ENCODE measurements at places on chromosomes 11 and 22.
A peak's percentile ranks its signal among the peaks of the same experiment; 100 is the strongest.

- DNase-seq, result peak; percentile 75
Measured at GRCh38 chr11:44766112-44766971, 39.6 kb downstream of the TSPAN18 start.

DNA sequence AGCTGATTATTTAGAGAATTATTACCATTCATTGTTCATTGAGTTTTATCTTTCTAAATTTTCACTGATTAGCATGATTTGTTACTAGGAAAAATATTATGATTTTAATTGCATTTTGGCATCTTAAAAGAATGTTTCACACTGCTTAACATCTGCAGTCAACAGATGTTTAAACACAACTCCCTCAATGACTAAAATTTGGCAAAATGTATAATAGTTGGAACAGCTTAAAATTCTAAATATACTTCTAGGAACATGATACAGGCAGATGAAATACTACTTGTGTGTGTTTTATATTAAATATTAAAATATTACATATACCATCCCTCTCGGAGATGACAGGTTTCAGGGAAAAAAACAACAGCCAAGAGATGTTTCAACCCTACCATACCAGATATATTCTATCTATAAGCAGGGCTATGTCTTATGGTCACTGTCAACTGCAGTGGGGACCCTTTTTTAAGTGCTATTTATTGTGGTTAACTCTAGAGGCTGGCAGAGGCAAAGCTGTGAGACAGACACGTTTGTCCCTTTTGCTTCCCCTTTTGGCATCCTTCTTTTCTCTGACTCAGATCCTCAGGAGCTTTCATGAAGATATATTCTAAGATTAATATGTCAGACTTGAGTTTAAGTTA is 81.9 kb downstream of the BDNF start:
- DNase-seq, result peak; percentile 33

DNA sequence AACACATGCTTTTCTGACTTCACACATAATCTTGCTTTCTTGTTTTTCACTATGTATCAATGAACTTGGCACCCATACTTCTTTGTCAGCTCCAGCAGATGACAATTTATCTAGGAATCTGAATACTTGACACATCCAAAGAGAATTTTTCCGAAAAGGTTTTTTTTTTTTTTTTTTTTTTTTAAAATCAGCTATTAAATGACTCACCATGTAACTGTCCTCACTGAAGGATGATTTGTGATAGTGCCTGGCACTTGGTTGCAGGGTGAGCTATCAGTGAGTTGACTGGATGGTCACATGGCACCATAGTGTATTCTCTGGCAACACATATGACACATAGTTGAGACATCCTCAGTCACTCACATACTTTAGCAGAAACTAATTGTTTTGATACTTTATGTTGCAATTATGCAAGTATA is 133.4 kb upstream of the E2F8 start:
- peak; percentile 66 for DNase-seq

DNA sequence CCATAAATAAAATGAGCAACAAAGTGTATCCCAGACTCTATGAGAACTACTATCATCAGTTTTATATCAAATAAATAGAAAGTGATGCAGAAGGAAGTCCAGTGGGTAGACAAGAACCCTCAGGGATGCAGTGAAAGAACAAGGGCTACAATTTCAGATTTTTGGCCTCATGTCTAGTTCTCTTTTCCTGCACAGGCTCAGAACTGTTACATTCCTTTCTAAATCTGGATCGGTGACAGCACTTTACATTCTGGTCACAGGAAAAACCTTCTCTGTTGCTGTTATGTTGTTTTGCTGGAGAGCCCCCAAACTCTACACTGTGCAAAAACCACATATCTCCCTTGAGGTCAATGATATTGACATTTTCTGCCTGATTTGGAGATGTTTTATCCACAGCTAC is 108.8 kb upstream of the ANO5 start:
- DNase-seq, result no peak

- DNase-seq, result peak; percentile 65
Measured at GRCh38 chr11:35260342-35260985, 121.5 kb downstream of the CD44 start.

DNA sequence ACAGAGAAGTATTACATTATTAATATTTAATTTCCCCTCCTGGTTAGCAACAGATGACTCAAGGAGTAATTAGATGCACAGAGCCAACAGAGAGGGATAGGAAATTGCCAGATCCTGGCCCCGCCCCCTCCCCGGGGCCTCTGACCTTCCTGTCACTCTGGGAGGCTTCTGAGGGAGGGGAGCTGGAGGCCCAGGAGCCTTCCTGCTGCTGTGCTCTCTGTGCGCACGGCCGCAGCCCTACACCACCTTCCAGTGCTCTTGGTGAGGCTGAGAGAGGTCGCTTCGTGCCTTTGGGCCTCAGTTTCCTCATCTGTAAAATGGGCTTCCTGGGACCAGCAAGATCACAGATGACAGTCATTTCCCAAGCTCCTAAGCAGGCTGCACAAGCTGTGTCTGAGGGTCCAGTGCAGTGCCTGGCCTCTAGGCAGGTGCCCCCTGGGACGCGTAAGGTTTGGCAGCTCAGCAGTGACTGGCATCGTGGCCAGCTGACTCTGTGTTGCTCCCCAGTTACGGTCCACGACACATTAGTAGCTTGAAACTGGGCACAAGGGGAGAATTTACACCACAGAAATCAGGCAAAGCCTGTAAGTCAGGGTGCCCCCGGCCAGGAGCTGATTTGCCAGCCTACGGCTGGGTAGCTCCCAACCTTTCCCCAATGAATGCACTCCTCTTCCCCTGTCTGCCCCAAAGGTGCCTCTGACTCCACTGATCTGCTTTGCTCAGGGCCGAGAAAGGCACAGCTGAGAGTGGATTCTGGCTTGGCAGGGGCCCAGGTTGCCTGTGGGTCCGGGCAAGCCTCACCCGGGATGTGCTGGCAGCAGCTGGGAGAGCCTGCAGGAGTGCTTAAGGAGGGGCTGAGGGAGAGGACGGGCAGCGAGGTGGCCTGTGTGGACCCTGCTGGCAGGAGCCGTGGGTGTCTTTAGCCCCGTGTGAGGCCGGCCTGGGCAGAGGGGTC is 2.3 kb downstream of the ADORA2A start:
- no peak for DNase-seq

DNA sequence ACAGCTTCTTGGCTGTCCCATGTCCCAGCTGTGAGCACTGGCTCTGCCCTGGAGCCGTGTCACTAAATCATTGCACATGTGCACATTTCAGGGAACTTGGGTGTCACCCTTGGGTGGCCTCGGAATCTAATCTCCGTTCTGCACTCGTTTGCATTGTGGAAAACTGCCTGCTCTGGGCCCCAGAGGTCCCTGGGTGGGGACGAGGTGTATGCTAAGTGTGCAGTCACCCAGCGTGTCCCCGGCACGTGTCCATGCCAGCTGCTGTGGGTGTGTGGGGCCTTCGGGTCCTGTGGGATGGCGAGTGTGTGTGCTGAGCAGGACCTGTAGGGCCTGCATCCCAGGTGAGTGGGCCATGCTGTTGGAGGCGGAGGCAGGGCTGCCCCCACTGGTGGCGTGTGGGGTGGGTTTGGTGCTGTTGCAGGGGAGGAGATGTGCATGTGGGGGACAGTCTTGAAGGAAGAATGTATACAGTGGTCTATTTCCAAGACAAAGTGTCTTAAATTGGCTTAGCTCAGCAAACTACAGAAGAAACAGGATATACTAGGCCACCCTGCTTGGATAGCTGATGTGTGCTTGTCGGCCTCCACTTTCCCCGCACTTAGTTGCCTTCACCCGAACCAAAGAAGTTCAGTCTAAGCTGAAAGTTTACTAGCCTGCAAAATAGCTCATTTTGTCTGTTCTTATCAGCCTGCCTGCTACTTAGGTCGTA is 14.6 kb downstream of the TANGO2 start:
- no peak for DNase-seq

DNA sequence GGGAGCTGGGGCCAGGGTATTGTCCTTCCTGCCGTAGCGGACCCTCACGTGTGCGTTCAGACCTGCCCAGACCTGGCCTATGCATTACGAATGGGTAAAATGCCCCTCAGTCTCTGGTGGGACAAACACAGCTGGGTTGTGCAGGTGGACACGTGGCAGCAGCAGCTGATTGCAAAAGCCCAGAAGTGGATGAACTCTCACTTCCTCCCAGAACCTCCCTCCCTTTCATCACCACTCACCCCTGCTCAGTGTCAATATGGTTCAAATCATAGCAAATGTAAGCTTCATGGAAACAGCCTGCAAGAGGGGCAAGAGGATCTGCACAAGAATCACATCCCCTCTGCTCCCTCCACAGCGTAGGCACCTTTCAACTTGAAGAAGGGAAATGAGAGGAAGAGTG is 352.1 kb downstream of the OPCML start:
- no peak for DNase-seq

DNA sequence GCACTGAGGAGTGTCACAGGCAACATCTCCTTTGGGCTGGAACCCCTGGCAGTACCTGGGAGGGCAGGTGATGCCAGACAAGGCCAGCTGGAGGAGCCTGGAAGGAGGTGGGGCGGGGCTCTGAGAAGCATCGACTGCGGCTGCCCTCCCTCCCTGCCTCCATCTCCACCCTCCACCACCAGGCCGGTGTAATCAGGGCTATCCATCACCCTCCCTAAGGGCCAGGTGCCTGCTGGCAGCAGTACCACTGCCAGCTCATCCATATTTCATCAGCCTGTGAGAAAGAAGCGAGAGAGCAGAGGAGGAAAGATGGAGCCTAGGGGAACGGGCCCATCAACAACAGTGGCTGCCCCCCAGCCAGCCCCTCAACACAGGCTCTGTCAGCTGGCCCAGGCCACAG is 51.4 kb upstream of the RASD2 start:
- DNase-seq, result no peak

- DNase-seq, result no peak
Measured at GRCh38 chr11:115220423-115220822, 283.8 kb downstream of the CADM1 start.

DNA sequence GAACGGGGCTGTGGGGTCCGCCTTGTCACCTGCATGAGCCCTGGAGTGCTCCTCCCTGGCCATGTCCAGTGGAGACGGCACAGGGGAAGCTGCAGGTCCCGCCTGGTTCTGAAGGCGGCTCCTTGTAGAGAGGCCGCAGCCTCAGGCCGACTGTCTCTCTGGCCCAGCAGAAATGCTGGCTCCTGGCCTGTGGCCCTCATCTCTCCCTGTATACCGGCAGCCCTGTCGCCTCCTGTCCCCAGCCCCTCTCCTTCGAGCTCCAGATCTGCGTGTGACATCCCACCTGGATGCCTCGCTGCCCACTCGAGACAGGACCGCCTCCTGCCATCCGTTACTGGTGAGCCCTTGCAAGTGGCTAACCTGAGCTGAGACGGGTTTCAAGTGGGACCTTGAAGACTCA is 73.6 kb downstream of the PHF21B start:
- no peak for DNase-seq

DNA sequence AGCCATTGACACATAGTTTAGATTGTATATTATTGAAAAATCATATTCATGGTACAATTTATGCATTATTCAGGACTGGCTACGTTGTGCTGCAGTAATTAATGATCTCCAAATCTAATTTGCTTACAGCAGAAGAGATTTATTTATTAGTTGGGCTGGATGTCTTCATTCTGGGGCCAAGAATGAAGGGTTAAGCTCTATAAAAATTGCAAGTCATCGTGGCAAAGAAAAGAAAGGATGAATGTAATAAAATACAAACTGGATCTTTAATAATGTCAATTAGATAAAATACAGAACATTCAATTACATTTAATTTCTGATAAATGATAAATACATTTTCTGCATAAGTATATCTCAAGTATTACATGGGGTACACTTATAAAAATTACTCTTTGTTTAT is 151.8 kb upstream of the ANO5 start:
- no peak for DNase-seq

GRCh38 chr22:39129746-39130145 is 22.7 kb downstream of the CBX7 start:
- DNase-seq, result no peak

DNA sequence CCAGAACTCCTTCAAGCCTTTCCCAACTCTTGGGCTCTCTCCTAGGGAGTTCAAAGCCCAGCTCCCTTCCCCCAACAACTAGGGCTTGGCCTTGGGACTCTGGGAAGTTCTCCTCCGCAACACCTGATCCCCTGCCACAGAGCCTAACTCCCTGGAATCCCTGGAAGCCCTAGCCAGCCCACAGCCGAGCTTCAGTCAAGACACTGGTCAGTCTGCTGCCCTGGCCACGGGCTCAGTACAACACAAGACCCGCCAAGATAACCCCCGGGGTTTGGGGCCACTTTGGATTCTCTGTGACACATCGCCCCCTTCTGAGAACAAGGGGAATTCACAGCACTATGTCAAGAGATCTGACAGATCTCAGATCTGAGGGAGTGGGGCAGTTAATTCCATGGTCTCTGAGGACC is 58.3 kb downstream of the SLC22A12 start:
- DNase-seq, result peak; percentile 36

GRCh38 chr22:17787241-17787640 is 13.0 kb upstream of the BID start:
- DNase-seq, result no peak

GRCh38 chr11:128627666-128628324 is 40.4 kb upstream of the ETS1 start:
- peak; percentile 50 for DNase-seq

DNA sequence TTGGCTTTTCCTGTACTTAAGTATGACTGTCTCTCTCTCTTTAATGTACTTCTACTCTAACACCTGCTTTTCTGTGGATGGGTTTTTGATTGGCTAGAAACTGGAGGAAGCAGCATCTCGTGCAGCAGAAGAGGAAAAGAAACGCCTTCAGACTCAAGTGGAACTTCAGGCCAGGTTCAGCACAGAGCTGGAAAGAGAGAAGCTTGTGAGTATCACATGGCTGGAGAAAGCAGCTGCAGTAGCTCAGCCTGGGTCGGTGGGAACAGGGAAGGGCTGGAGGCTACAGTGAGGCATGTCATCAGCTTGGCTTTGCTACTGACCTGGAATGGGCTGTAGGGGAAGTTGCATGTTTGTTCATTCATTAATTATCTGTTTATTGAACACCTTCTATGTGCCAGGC is 74.2 kb downstream of the SWAP70 start:
- DNase-seq, result peak; percentile 58

DNA sequence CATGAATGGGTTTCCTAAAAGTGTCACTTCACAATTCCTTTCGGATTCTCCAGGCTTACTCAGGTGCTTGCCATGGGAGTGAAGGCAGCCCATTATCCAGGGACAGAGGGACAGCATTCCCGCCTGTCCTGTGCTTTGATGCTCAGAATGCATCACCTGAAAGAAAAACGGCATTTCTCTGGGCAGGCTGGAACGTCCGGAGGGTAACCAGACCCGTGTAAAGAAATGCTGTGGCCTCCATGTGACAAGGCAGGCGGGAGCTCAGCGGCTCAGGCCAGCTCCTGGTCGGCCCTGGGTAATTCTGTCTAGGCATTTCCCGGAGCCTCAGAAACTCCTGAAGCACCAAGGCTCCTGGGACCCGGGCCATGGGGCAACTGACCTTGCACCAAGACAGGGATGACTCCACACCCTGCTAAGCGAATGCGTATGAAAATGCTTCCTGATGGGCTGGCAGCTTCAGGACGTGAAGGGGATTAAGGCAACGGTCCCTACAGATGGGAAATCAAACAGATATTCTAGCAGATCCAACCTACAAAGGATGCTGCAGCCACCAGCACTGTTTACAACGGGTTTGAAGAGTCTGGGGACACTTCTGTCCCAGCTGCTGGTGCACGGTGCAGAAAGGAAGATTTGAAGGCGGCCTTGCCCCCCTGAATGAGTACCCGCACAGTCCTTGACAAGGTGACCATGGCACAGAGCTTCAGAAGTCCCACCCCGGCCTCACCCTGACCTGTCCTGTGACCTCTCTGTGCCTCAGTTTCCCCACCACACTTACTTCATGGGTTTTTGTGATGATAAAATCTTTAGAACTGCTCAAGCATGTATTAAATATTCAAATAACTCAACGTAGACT is 13.6 kb upstream of the FGF3 start:
- peak; percentile 11 for DNase-seq

GRCh38 chr22:28923826-28924732 is 40.7 kb downstream of the ZNRF3 start:
- peak; percentile 82 for DNase-seq

- no peak for DNase-seq
Measured at GRCh38 chr22:49847751-49848689, 5.6 kb upstream of the ZBED4 start.

Measured in lung (tissue), 17 donors.